ENCODE measurements at places on chromosomes 3 and 15.

GRCh38 chr15:48861813-48862431 is 16.0 kb upstream of the EID1 start:
- peak; percentile 48 for DNase-seq

DNA sequence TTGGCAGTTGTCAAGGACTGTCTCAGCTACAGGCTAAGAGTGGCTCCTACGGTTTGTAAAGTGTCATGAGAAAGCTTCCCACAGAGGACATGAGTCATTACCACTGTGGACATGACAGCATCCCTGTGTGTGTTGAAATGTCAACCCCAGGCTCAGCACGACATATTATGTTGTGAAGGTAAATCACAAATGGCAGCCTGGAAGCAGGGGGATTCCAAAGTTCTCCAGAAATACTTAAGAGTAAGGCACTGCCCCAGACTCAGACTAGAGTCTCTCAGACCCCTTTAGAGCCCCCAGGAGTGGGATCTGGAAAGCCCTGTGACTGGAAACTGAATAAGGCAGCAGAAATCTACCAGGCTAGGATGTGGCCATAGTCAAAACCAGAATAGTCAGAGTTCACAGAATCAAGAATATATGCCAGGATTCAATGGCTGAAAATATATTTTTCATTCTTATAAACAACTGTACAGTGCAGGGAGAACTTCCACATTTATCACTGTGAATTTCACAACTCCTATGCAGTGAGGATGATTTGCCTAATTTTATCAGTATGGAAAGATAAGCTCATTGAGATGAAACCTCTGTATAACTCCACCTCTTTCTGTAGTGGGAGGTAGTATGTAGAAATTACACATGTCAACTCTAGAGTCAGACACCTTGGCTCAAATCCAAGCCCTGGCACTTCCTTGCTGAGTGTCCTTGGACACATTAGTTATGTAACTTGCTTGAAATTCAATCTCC is 237.1 kb upstream of the CFAP20DC start:
- no peak for DNase-seq

- DNase-seq, result no peak
These were observed 12.3 kb upstream of the SEMA7A start for GRCh38 chr15:74445816-74446763.

- no peak for DNase-seq
These were observed 44.5 kb downstream of the CTDSPL2 start for GRCh38 chr15:44471885-44472455.

DNA sequence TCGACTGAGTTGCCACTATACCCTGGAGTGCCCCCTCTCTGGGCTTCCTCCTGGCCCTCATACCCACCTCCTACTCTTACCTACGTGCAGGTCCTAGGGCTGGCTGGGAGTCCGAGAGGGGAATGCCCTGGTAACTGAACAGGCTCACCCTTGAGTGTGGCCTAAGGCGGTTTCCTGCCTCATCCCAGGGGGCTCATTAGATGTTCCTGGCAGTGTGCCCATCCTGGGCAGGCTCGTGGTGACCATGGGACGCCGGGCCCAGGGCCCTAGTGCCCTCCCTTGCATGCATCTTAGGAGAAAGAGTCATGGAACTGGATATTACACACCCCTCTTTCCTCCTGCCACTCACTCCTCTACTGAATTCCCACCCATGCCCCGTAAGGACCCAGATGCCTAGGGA is 2.8 kb downstream of the SEMA4B start:
- DNase-seq, result no peak

DNA sequence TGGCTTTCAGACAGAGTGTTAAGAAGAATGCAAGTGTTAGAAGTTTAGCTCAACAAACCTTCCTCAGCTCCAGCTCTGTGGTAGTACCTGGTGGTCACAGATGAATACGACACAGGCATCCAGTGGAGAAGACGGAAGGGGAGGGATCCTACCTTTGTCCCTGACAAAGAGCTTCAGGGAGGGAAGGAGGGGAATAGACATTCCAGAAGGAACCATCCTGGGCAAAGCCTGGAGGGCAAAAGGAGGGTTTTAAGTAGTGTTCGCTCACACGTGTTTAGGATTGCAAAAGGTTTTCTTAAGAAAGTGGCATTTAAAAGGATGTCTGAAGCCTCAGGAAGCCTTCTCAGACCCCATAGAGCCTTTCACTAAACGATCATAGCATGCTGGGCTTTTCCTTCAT is 2.8 kb downstream of the CHCHD4 start:
- DNase-seq, result no peak

DNA sequence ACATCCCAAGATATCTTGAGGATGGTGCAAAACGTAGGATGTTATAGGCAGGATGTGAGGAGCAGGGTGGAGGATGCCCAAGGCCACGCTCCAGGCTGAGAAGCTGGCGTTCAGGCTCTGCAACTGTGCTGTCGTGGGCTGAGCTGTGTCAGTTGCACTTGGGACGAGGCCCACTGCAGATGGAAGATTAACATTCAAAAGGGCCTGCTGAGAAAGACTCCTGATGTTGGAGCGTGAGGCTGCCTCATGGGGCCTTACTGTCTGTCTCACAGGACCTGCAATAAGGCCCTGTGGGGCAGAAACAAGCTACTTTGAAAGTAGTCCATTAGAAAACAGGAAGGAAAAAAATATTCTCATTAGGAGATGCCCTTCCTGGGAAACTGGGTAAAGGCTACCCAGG is 60.6 kb upstream of the SEC61A1 start:
- no peak for DNase-seq

DNA sequence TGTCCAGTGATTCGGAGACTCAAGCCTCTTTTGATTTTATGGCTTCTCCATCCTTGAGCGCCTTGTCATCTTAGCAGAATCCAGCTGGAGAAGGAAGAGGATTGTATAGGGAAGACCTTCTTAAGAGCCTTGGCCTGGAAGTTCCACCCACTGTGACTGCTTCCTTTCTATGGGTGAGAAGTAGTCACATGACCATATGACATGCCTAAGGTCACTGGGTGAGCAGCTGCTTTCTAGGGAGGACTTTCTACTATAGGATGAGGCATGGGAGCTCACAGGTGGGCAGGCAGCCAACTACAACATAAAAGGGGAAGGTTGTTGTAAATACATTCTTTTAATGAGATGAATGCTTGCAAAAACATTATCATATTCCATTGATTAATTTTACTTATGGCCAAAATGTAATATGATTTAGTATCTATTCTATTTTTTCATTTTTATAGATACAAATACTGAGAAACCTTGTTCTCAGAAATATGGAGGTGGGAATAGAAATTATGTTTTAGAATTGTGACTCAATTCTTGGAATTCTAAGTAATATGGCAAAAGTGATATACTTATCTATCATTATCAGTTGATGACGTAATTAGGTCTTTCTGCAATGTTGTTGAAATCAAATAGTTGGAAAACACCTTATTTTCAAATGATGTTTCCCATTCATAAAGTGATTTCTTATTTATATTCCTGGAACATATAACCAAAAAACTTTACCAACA is 53.6 kb upstream of the MINAR1 start:
- DNase-seq, result no peak

DNA sequence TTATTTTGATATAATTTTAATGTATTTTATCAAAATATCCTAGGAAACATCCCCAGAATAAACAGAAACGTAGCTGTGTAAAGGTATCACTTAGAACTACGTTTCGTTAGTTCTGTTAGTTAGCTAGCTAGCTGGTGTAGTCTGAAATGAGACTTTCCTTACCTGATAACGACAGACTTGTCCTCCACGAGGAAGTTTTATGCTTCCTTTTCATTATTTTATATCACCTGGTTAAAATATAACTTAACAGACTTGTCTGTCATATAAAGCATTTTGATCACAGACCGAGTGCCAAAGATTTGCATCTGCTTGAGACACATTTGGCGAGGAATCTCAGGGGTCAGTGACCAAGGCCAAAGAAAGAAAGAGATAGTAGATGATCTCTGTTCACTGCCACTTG is 829.5 kb downstream of the VGLL3 start:
- DNase-seq, result no peak

- no peak for DNase-seq
These were observed 68.1 kb downstream of the NOX5 start for GRCh38 chr15:69082554-69082953.

DNA sequence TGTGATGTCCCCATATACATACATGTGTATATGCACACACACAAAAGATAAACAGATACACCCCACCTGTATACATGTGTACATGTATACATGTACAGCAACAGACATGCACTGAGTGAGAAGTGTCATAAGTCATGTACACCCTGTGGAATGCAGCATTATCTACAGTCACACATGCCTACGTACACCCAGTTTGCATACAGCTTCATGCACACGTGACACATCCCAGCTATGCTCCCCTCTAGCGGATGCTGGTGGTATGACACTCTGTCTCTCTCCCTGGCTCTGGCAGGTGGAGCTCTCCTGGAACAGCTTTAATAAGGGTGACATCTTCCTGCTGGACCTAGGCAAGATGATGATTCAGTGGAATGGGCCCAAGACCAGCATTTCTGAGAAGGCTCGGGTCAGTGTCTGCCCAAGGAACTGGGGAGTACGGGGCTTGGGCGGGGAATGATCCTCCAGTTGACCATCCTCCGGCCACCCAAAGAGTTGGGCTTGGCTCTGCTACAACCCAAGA is 6.3 kb downstream of the VILL start:
- DNase-seq, result peak; percentile 36

GRCh38 chr15:90099868-90100831 is 2.1 kb downstream of the IDH2 start:
- peak; percentile 23 for DNase-seq

DNA sequence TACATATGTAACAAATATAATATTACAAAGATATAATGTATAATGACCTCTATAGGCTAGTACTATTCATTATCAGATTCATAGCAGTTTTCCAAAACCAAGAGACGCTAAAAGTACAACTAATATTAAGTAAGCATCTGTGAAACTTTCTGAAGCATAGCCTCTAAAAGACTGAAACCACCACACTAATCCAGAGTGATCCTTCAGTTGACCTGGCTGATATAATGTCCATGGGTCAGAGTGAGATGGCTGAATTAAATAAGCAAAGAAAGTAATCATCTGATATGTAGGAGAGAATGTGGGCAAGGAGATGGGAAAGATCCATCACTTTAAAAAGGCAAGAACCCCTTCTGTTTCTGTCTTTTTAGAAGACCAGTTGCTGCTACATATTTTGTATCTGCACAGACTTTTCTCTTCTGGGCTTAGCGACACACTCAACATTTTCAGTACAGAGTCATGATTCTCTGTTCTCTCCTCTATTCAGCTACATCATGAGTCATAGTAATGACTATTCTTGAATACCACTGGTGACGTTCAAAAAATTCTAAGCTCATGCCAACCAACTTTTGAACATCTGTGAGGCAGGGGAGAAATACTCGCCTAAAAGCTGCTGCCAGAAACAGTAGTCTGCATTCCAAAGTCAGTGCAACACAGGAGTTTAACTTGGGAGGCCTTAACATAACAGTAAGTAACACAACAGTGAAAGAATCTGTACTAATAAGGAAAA is 149.6 kb downstream of the MAGI1 start:
- no peak for DNase-seq

DNA sequence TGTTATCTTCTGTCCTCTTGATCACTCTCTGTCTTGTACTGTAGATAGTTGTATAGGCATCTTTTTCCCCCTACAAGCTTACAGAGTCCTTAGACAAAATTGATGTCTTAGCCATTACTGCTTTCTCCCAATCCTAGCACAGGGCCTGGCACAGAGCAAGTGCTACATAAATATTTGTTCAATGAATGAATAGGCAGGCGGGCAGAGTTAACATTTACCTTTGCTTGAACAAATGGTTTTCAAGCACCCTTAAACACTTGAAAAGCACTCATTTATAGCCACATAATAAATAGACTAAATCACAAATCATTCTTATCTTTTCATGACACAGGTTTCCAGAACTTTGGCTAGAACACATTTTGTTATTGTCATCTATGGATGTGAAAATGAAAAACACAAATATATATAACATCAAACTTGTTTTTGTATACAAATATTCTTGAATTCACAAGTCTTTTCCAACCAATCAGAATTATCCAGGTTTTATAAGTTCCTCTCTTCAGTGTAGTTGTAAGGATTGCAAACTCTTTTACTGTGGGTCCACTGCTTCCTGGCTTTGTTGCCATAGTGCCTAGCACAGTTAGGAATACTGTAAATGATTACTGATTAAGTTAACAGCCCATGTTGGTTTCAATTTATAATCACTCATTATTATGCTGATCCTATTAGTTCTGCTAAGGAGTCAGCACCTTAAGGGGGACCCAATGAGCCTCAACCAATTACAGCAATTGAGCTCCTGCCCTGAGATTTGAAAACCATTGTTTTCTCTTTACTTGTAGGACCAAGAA is 61.9 kb downstream of the ISL2 start:
- DNase-seq, result no peak

DNA sequence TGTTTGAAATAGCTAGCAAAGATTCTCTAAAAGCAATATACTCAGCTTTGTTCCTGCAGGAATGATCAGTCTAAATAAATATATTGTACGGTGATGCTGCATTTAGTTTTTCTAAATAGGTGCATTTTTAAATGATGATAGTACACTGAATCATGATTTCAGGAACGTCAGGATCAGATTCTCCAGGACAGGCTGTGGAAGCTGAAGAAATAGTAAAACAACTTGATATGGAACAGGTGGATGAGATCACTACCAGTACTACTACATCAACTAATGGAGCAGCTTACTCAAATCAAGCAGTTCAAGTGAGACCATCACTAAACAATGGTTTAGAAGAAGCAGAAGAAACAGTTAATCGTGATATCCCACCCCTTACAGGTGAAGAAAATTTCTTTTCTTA is 46.3 kb upstream of the EIF3J start:
- DNase-seq, result no peak

DNA sequence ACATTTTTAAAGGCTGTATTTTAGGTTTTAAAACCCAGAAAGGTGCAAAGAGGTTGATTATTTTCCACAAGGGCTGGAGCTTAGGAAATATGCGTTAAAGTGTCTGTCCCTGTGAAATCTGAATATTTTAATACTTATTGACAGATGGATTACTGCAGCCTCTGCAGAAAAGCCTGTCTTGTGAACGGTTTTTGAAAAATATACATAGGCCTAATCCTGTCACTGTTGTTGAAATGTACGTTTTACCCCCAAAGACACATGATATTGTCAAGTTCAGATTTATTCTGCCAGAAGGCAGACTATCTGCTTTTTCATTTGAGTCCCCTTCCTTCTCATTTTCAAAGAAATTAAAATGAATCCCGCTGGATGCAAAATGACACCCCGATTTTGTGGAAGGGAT is 2.2 kb upstream of the BCL6 start:
- DNase-seq, result peak; percentile 49

- no peak for DNase-seq
These were observed 243.3 kb upstream of the TOPAZ1 start for GRCh38 chr3:43998370-43998835.

GRCh38 chr3:142628801-142629200 is 32.6 kb downstream of the PLS1 start:
- no peak for DNase-seq

- no peak for DNase-seq
These were observed 457.3 kb upstream of the KCNMB2 start for GRCh38 chr3:178078953-178079352.

GRCh38 chr3:69251078-69251805 is 128.8 kb upstream of the LMOD3 start:
- DNase-seq, result no peak

GRCh38 chr15:75720787-75721479 is 8.3 kb upstream of the CSPG4 start:
- DNase-seq, result peak; percentile 65
